ENCODE measurements at places on chromosomes 4 and X.
A peak's percentile ranks its signal among the peaks of the same experiment; 100 is the strongest.

GRCh38 chrX:96372313-96373046 is 312.2 kb upstream of the DIAPH2 start:
- no peak for DNase-seq

DNA sequence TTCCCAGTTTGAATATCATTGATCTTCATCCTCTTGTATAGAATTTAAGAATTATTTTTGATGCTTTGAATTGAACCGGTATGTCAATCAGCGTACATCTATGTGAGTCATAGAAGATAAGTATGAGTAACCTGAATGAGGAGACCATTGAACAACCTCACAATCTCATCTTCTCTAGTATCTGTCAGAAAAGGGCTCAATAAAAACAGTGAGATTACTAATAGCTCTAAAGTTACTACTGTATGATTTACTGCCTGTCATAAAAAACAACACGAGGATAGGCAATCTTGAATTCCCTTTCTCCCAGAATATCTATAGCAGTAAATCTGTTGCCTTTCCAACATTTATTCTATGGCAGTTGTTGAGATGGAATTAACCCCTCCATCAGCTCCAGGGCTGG is 36.1 kb downstream of the PHOX2B start:
- DNase-seq = no peak

DNA sequence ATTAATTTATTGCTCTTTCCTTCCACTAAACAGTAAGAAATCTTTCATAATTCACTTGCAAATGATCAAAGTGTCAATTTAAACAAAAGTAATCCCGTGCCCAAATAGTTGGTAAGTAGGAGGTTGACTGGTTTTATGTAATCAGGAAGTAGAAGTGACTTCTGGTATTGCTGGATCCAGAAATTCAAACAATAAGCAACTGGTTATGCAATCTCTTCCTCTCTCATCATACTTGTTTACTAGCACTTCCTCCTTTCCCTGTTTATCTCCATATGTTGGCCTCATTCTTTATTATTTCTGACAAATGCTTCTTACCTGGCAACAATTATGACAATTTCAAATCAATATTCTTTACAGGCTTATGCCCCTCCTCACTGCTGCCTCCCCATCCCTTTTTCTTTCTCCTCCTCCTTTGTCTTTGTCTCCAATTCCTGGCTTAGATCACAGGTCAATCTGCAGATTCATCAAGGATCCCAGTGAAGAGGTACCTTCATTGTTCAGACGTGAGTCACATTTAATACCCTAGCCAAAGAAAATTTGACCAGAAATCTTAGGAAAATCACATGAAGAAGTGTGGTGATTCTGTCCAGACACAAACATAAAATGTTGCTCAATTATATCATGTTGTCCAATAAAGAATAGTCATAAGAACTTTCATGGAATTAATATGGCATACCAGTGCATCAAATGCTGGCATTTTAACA is 323.2 kb upstream of the PCDH7 start:
- DNase-seq = no peak

DNA sequence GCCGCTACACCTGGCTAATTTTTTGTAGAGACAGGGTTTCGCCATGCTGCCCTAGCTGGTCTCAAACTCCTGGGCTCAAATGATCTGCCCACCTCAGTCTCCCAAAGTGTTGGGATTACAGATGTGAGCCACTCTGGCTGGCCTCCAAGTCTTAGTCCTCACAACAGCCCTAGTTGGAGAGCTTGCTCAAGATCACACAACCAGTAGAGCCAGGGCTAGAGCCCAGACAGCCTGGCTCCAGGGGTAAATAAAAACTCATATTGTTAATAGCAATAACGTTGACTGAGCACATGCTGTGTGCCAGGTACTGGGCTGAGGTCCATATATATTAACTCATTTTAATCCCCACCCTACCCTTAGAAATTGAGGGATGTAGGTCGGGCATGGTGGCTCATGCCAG is 7.3 kb upstream of the JAKMIP1 start:
- DNase-seq = no peak

- no peak for DNase-seq
Observed at GRCh38 chrX:40434947-40435346, 145.8 kb upstream of the ATP6AP2 start.

DNA sequence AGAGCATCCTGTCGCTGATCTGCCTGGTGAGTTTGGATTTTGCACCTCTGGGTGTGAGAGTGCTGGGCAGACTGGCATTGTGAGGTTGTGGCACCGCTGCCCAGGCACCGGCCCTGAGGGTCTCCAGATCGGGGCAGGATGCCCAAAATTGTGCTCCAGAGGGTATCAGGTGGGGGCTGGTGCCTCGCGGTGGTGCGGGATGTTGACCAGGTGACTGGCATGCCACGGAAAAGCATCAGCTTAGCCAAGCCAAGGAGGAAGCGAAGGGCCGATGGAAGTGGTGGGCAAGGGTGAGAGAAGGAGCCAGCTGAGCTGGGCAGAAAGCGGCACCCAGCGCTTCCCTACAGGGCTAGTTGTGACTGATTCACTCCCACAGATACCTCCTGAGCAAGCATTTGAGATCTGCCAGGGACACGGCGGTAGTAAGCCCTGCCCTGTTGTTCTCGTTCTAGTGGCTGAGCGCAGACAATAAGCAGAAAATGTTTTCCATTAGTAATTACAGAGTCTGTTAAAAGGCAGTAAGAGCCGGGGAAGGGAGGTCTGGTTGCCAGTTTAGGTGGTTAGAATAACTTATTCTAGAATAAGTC is 809 bp downstream of the ZFP92 start:
- DNase-seq = no peak

- DNase-seq = no peak
Observed at GRCh38 chr4:23060776-23061175, 368.0 kb downstream of the GBA3 start.

DNA sequence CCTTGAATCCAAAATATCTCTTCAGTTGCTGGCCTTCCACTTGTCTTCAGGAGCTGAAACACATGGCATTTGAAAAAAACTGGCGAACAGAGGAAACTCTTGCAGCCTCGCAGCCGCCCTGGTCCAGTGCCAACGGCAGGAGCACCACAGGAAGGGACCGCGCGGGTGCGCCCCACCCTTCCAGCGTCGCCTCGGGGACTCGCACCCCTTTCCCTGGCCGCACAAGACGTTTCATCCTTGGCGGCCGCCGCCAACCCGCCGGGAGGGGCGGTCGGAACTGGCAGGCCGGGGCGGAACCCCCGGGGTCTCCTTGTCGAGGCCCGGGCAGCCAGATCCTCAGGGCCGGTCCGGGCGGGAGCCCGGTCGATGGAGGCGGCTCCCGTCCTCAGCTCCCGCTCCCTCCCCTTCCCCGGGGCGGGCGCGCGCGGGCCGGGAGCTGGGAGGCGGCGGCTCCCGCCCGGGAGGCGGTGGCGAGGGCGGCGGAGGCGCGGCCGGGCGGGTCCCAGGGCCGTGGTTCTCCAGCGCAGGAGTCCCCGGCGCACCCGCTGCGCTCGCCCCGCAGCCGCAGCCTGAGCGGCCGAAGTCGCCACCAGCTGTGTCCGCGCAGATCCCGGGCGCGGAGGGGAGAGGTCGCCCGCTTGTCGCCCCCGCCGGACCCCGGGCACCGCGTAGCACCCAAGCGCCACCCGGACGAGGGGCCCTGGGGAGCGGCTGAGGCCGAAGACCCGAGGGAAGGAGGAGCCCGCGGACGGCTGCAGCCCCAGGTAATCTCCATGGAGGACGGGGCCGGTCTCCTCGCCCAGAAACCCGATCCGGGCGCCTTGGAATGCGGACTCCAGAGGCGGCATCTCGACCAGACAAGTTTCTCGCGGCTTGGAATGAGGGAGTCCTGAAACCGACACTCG is 886 bp upstream of the NDST3 start:
- no peak for DNase-seq

- no peak for DNase-seq
Observed at GRCh38 chr4:151418385-151418784, 9.4 kb downstream of the FHIP1A start.

GRCh38 chrX:103533511-103534216 is 14.4 kb upstream of the RAB40A start:
- DNase-seq = peak; percentile 20

GRCh38 chrX:9436812-9437211 is 28.0 kb upstream of the TBL1X start:
- no peak for DNase-seq

DNA sequence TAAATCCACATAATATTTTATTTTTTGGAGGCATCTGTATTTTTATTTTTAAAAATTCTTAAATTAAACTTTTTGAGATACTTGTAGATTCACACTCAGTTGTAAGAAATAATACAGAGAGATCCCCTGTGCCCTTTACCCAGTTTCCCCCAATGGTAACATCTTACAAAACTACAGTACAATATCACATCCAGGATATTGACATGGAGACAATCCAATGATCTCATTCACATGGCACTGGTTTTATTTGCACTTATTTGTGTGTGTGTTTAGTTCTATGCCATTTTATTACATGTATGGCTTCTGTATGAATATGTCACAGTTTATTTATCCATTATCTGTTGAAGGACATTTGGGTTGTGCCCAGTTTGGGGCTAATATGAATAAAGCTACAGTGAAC is 35.5 kb upstream of the EIF1AX start:
- DNase-seq = no peak

Data from stimulated activated CD8-positive, alpha-beta memory T cell treated with anti-CD3 and anti-CD28 coated beads, Interleukin-15, amount 100 ng/mL, for 4 hours (primary cell).